ENCODE measurements at places on chromosomes 6 and 20.

- no peak for DNase-seq
These were observed 200.1 kb downstream of the PREX1 start for GRCh38 chr20:48627737-48628128.

DNA sequence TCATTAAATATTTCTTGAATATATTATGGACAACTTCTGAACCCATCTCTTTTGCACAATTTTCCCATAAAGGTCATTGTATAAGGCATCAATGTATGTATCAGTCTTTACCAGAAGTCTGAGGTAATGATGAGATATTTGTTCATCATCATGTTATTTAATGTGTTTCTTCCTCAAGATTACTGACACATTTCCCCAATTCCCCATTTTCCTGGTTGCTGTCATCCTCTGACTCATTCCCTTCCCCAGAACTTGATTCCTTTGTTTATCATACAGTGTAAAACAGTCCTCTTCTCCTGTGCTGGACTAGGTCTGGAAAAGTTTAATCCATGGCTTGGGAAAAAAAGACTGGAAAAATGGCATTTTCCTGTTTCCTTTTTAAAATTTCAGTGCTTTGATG, 107.9 kb upstream of the FLRT3 start:
- peak; percentile 34 for DNase-seq

- peak; percentile 59 for DNase-seq
These were observed at the start of gene FOXO3 for GRCh38 chr6:108560463-108561308. Gene FOXO3 (plus strand): TSS chr6:108560917. CDS start chr6:108561209, 292 bp downstream.

- no peak for DNase-seq
These were observed 17.0 kb downstream of the ADGRB3 start for GRCh38 chr6:68652117-68652536.

- DNase-seq: no peak
These were observed 49.6 kb downstream of the SLC2A12 start for GRCh38 chr6:134002821-134003220.

DNA sequence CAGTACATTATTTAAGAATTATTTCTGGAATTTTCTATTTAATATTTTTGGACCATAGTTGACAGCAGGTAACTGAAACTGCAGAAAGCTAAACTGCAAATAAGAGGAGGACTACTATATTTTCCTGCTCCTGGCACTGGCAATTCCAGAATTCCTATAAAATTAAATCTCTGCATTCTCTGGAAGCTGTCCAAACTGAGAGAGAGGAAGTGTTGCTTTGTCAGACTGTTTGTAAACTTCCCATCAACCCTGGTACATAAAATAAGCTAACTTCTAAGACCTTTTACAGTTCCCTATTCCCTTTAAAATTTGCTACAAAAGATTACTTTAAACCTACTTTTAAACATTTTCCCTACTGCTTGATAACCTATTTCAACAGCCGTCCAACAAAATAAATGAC, 196.1 kb upstream of the RUNX2 start:
- DNase-seq: no peak

DNA sequence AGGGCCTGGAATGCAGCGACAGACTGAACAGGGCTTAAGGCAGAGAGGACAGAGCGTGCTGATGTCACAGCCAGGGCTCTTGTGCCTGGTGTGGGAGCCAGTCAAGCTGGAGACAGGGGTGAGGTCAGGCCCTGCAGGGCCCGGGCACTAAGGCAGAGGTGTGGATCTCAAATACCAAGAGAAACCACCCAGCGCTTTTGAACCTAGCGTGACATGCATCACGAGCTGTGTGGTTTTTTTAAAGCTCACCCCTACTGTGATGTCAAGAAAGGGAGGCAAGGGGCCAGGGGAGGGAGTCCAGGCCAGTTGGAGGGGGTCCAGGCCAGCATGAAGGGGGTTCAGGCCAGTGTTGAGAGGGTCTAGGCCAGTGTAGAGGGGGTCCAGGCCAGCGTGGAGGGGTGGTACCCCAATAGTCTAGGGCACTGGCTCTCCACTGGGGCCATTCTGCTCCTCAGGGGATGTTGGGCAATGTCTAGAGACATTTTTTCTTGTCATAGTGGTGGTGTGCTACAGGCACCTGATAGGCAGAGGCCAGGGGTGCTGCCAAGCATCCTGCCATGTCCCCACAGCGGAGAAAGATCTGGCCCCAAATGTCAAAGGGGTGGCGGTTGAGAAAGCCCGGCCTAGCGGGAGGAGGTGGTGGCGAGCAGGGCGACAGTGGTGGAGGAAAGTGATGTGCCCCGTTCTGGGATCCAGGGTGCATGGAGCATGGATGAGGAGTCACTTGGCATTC, 42.6 kb downstream of the RBM38 start:
- DNase-seq: no peak

- DNase-seq: no peak
These were observed 145.1 kb upstream of the FKBP1C start for GRCh38 chr6:63066055-63066704.

- peak; percentile 37 for DNase-seq
These were observed 212.2 kb upstream of the FOXA2 start for GRCh38 chr20:22796469-22797077.

GRCh38 chr6:135086414-135086764, 31.8 kb upstream of the HBS1L start:
- no peak for DNase-seq
